ENCODE measurements at places on chromosomes 2 and 18.

GRCh38 chr2:123659120-123659519, 366.0 kb upstream of the CNTNAP5 start:
- no peak for DNase-seq

- DNase-seq, result no peak
Observed at GRCh38 chr2:213722565-213722964, 438.3 kb downstream of the SPAG16 start.

DNA sequence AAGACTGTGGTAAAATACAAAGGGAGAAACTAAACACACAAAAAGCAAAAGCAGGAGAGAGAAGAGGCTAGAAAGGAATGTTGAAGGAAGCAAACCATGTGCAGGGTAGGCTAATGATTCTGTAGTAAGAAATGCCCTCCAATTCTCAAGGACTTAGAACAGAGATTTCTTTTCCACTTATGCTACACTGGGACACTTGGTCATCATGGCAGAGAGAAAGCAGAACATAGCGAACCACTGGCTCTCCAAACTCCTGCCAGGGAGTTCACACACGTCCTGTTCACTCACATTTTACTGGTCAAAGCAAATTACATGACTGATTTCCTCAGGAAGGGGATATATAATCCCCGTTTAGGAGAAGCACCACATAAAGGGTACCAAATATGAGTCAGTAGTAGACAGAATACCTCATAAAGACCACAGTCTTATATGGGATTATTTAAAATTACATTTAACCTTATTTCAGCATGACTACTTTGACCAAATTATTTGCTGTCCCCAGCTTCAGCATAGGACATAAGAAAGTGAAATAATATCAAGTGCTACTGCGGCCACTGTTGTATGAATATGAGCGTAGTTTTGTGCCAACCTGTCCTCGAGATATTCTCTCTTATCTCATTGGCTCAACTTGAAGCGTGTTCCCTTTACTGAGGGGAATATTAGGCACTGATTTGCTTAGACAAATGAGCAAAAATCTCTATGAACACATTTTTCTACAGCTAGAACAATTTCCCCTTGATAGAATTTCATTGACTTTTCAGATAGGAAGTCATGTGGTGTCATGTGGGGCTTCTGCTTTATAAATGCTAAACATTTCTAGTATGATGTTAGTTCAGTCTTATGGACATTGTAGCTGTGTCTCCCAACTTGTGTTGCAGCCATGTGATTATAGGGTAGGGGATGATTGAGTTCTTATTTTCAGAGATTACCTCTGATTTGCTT, 81.7 kb downstream of the FAM161A start:
- no peak for DNase-seq

DNA sequence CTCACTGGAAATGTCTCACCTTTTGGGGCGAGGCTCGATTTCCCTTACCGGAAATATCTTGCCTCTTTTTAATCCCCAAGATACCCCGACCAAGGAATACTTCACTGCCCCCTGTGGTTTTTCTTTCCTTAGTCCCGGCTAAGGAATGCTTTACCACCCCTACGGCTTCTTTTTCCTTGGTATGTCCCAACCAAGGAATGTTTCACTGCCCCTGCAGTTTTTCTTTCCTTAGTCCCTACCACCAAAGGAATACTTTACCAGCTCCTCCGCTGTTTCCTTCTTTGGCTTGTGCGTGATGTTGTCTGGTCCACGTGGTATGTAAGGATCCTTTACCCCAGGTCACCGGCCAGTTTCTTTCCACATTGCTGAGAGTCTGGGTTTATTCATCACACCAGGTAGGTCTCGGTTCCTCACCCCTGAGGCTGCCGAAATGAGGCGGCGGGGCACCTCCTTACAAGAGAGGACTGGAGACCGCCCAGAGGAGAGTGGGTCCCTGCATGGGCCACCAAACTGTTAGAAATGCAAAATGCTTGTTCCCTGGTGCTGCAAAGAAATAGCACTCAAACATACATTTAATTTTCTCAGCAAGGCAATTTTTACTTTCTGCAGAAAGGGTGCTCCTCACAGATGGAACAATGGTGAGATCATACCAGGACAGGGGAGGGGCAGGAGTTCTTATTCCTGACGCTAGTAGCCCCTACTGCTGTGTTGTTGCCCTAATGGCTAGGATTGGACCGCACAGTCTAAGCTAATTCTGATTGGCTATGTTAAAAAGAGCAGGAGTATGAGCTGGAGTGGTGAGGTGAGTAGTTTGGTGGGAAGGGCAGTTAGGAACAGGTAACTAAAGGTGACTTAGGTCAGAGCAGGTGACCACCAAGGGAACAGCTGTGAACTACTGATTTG, 33.4 kb upstream of the CLASP1 start:
- no peak for DNase-seq

- DNase-seq, result no peak
Observed at GRCh38 chr2:132597831-132598230, 72.2 kb downstream of the LYPD1 start.

DNA sequence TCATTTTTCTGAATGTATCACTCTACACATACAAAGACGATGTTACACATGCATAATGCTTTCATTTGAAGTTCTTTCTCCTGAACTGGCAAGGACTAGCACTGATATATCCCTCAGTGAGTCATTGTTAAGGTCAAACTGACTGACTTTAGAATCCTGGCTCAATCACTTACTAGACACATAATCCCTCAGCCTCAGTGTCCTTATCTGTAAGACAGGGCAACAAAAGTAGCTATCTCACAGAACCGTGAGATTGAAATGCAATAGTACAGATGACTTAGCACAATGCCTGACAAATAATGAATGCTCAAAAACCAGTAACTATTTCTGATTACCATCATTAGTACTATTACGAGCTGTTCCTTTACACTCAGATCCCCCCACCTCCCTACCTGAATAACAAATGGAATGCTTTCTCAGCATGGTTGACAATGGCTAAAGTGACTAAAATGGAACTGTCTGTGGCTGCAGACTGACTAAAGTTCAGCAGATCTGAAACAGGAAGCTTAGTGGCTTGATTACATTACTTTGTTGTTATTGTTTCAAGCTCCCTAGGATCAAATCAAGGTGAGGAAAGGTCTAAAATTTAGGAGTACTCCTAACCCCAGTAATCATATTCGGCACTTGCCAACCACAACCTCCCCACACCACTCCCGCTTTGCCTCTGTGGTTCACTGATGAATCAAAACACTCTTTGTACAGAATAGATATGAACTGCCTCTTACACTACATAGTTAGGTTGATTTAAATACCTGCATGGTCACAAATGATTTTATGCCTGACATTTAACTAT, 35.8 kb upstream of the CACNB4 start:
- DNase-seq, result no peak

- DNase-seq, result no peak
Observed at GRCh38 chr2:57549642-57550102, 496.9 kb upstream of the VRK2 start.
